Psoas muscle (tissue), 8 donors: ENCODE measurements at places on chromosomes 13 and 19. TPM values are rescaled to one million over a fixed set of nuclear protein-coding genes. Genes with fewer than 3 reads are reported as not detected.

Gene ZNF530
- 1.7 TPM for total RNA-seq

Gene MFSD12
- 16.3 TPM for total RNA-seq

Gene TPTE2
- total RNA-seq = not detected

Gene S1PR2
- total RNA-seq = 2.0 TPM

Gene CYP4F8
- total RNA-seq = not detected

Gene KLK2
- total RNA-seq = not detected

Gene ZNF101
- total RNA-seq = 3.1 TPM

Gene PGLYRP1
- total RNA-seq = not detected
